ENCODE measurements at places on chromosomes 1 and 21. TPM values are rescaled to one million over a fixed set of nuclear protein-coding genes. Genes with fewer than 3 reads are reported as not detected.

The WNT2B gene
- 3.5 TPM for polyA plus RNA-seq

GRCh38 chr1:99304725-99305282 is 40.5 kb downstream of the PLPPR4 start:
- no peak for DNase-seq

GRCh38 chr1:11703357-11704193 is 12.1 kb downstream of the DRAXIN start:
- no peak for DNase-seq

DNA sequence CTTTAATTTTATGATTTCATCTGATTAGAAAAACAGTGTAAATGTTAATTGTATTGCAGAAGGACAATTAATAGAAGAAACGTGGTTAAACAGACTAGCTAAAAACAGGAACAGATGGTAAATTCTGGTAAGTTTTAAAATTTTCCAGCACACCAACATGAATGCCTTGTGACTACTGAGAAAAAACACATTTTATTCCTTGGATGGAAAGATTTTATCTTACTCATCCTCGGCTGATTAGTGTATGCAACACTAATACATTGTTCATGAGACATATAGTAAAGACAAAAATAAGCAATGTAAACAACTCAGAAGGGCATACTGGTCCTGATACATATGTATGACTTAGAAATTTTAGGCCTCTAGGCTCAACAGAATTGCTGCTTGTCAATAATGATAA is 4.9 kb upstream of the AK5 start:
- no peak for DNase-seq

- no peak for DNase-seq
These were observed 5.1 kb upstream of the RFX5 start for GRCh38 chr1:151352021-151352718.

GRCh38 chr1:48735796-48736195 is 40.9 kb downstream of the BEND5 start:
- DNase-seq = no peak

DNA sequence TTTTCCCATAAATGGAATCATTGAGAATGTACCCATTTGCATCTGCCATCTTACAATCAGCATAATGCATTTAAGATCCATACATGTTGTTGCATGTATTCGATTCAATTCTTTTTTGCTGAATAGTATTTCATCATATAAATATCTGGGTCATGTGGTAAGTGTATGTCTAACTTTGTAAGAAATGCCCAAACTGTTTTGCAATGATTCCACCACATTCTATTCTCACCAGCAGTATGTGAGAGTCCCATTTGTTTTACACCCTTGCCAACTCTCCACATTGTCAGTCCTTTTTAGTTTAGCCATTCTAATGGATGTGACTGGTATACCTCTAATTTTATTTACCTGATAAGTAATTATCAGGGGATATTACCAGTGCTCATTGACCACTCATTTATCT is 115.8 kb upstream of the PBX1 start:
- DNase-seq = no peak

DNA sequence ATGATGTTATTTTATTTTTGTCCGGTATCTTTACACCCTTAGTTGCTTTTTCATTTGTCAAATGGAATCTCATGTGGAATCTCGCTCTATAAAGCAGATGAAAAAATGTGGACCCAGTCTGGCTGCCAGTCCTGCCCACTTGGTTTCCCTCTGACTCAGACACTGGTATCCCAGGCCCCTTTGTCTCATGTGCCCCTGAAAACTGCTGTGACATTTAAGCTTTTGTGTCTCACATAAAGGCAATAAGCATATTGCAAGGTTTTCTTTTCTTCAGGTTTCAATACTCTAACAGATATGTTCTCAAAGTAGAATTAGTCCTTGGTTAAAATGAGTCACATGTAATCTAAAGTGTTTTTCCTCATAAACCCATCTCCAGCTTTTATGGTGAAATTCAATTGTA is 183.3 kb downstream of the ST6GALNAC3 start:
- DNase-seq = no peak

The KRTAP19-1 gene
- polyA plus RNA-seq = not detected

GRCh38 chr1:178354816-178355215 is 141.9 kb downstream of the CLEC20A start:
- no peak for DNase-seq

DNA sequence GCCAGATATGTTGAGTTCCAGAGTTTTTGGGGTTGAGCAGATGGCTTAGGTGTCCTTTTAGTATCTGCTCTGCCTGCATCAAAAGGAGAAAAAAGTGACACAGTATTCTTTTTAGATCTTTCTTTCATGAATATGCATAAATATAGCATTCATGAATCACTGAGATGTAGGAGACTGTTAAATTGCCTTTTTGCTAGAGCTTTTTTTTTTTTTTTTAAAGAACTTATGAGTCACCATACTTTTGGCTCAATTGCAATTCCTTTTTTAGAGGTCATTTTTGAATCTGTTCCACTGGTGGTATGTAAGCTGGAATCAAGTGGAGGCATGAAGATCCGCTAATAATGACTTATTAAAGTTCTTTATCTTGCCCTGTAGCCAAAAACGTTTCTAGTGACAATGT is 480.9 kb upstream of the ZRANB2 start:
- DNase-seq = no peak

DNA sequence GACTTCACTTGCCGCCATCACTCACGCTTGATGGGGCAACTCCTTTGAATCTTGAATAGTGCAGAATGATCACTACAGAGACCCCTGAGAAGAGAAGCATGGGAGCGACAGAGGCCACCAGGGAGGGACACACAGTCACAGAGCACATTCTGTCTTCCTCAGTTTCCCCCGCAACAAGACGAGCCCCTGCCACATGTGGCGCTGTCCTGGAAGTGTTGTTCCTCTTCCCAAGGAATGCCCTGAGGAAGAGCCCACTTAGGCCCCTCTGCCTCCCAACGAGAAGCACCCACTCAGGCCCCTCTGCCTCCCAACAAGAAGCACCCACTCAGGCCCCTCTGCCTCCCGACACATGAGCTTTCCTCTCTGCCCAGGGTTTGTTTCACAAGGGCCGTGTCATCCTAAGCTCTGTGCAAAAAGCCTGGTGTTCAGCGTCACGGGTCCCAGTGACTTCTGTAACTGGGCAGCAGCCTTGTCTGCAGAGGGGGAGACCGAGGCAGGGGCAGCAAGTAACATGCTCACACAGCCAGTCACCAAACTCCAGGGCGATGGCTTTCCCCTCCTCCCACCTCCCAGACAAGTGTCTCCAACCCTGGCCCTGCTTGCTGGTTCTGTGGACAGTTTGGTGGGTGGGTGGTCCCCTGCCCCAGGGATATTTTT is 19.8 kb downstream of the SLC37A1 start:
- no peak for DNase-seq

The BTBD8 gene
- polyA plus RNA-seq = 8.8 TPM

The CLSTN1 gene
- polyA plus RNA-seq = 93.5 TPM

DNA sequence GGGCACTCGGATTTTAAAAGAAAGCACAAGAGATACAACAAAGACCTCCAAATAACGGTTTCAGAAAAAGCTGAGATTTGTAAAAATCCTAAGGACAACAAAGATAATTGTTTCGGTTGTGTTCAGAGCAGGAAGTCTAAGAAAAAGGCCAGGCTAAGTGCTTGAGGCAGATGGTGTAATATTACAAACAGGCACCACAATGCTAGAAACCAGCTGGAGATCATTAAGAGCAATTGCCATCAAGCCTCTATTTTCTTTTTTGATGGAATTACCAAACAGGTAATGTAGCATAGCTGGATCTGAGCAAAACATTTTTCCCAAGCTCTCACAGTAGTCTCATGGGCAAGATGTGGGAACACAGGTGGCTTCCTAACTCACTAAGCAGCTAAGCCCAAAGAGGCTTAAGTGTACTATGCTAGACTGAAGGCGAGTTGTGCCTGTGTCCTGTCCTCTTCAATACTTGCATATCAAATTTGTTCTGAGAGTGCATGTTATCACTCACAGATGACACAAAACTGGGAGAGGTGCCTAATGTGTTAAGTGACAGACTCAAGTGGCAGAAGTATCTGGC is 161.6 kb downstream of the GLUL start:
- DNase-seq = peak; percentile 36

All from right lung (tissue), 10 donors.